Endothelial cell of umbilical vein (primary cell): ENCODE measurements at places on chromosomes 4 and X. TPM values are rescaled to one million over a fixed set of nuclear protein-coding genes. Genes with fewer than 3 reads are reported as not detected.
A peak's percentile ranks its signal among the peaks of the same experiment; 100 is the strongest.

DNA sequence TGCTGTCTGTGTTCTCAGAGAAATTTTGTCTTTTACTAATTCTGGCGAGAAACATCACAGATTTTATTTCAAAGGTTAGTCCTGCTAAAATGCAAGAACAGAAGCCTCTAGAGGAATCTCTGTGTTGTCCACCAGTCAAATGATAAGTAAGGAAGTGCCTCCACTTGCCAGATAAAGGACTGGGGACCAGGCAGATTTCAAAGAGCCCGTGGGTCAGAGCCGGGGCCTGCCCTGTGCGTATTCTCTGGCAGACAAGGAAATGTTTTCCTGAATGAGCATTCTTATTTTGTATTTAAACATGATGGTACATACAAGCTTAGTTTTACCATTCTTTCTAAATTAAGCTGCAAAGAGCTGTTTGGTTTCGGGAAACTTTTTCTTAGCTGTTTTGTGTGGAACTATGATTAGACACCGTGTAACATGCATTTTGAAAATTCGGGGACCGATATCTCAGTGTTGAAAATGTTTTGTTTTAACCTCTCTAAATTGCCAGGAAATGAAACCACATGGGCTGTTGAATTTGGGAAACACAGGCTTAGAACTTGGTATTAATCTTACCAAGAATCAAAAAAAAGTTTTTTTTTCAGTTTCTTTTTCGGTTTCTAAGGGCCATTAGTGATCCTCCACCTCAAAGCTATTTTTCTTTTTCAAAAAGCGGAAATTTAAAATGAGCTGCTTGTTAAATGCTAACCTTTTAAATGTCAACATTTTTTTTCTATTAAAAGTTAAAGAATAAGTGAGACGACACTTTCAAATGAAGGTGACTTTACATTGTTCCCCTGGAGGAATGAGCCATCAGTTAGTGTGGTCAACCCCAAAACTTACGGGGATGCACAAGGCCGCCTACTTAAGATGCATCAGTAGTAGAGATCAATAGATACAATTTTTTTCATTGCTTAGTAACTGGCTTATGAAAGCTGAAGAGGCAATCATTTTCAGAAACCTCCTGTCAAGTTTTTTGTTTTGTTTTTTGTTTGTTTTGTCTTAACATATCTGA, 89.6 kb upstream of the MTM1 start:
- no peaks in the 10 kb centered on the region for H3K4me1 ChIP-seq
- H3K27me3 ChIP-seq = no peaks in the 10 kb centered on the region
- H3K4me3 ChIP-seq = no peak overlapping the region
- DNase-seq = no peak
- H3K27ac ChIP-seq = no peak overlapping the region

- H3K4me1 ChIP-seq = no peaks in the 10 kb centered on the region
- no peak for DNase-seq
- no peaks in the 10 kb centered on the region for H3K27me3 ChIP-seq
- H3K27ac ChIP-seq = no peak overlapping the region
- H3K4me3 ChIP-seq = no peak overlapping the region
These were observed 33.6 kb downstream of the SETD7 start for GRCh38 chr4:139522457-139522856.

DNA sequence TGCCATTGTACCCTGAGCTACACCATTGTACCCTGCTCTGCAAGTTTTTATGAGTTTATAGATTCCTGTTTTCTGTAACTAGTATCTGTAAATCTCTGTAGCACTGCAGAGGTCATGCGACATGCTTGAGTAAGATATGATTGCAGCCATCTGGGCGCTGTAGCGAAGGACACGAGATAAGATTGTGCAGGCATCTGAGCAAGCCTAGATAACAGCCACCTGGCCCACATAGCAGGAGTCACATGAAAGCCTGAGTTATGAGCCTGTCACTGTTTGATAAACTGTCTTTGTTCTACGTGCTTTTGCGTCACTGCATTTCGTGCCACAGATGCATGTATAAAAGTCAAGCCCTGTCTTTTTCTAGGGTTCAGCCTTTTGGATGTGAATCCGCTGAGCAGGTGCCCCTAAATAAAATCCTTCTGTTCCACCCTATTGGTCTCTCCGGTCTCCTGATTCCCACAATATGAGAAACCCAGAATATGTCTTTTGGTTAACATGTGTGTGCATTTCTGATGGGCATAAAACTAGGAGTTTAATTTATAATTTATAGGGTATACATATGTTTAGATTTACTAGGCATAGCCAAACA, 327.6 kb upstream of the MAOA start:
- H3K27ac ChIP-seq = no peak overlapping the region
- no peak for DNase-seq
- H3K4me1 ChIP-seq = no peaks in the 10 kb centered on the region
- H3K36me3 ChIP-seq = no peaks in the 10 kb centered on the region
- no peak overlapping the region for H3K4me3 ChIP-seq
- no peaks in the 10 kb centered on the region for H3K27me3 ChIP-seq

GRCh38 chr4:17163156-17163771, 264.8 kb upstream of the LDB2 start:
- H3K27me3 ChIP-seq = no peaks in the 10 kb centered on the region
- H3K36me3 ChIP-seq = no peaks in the 10 kb centered on the region
- no peak overlapping the region for H3K4me3 ChIP-seq
- no peak for DNase-seq
- no peaks in the 10 kb centered on the region for H3K4me1 ChIP-seq

GRCh38 chr4:151962138-151962823, 201.5 kb upstream of the GATB start:
- H3K4me1 ChIP-seq = no peaks in the 10 kb centered on the region
- DNase-seq = no peak
- H3K4me3 ChIP-seq = no peak overlapping the region
- H3K27me3 ChIP-seq = no peaks in the 10 kb centered on the region
- no peaks in the 10 kb centered on the region for H3K36me3 ChIP-seq
- H3K27ac ChIP-seq = no peak overlapping the region

DNA sequence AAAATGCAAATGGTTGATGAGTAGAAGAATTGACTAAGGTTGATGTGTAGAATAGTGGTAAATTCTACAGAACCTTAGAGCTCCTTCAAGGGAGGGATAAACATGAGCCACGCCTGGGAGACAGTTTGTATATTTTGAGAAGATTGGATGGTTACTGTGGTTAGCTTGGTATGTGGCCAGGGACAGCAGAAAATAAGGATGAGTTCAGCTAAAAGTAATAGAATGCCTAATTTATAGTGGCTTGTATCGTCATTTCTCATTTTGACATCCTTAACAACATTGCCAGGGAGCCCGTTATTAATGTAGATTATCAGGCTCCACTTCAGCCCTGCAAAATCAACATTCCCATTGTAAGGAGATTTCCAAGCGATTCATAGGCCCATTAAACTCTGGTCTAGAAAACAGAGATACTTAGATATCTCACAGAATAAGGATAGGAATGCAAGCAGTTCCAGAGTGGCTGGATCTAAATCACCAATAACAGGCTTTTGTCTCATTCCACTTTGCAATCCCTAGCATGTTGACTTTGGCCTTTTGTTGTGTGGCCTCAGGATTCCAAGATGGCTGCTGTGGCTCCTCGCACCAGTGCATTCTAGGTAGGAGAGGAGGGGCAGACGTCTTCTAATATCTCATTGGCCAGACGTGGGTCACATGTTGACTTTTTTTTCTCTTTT, 6.4 kb upstream of the PTTG2 start:
- H3K27ac ChIP-seq = no peak overlapping the region
- H3K4me3 ChIP-seq = no peak overlapping the region
- DNase-seq = no peak
- no peaks in the 10 kb centered on the region for H3K27me3 ChIP-seq
- no peaks in the 10 kb centered on the region for H3K36me3 ChIP-seq
- peaks cover 4% of the 10 kb centered on the region for H3K4me1 ChIP-seq

DNA sequence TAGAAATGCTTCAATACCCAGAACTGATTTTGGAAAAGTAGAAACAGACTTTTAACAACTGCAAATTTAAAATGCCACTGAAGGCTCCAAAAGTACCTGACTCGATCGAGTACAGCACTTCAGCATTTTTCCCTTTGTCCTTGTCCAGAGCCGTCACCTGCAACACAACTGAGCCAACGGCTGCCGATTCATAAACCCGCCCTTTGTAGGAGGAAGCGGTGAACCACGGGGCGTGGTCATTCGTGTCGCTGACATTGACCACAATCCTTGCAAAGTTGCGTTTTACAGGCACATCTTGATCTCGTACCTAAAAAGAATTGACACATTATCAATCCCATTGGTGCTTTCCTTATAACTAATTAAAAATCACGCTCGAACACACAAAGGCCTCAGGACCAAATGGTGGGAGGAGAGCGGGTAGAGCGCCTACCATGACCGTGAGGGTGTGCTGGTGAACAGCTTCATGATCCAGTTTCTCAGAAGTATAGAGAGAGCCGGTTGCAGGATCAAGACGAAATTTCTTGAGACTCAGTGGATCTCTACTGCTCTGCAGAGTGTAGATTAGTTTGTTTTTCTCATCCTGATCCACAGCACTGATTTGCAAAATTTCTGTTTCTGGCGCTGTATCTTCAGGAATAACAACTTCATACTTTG, 72.8 kb upstream of the MTNR1A start:
- no peaks in the 10 kb centered on the region for H3K4me1 ChIP-seq
- no peak overlapping the region for H3K27ac ChIP-seq
- H3K27me3 ChIP-seq = no peaks in the 10 kb centered on the region
- no peak overlapping the region for H3K4me3 ChIP-seq
- H3K36me3 ChIP-seq = no peaks in the 10 kb centered on the region
- DNase-seq = no peak

DNA sequence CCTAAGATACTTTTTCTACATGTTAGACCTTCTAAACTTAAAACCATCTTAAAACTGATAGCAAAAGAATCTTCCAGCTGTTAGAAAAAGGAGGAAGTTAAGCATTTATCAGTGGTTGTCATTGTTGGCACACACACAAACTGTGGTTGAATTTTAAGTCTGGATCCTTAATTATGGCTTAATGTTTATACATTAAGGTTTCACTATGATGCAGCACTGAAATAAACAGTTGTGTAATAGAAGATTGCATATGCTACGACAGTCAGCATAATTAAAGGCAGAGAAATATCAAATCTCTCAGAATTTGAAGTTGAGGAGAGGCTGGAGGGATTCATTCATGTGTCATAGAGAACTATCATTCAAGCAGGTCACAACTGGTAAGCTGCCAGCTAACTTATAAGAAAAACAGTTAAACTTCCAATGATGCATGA, 32.3 kb downstream of the ADGRA3 start:
- H3K4me1 ChIP-seq = no peaks in the 10 kb centered on the region
- no peak overlapping the region for H3K27ac ChIP-seq
- no peak for DNase-seq
- H3K4me3 ChIP-seq = no peak overlapping the region

GRCh38 chr4:187118602-187119120, 395.0 kb upstream of the FAT1 start:
- H3K27me3 ChIP-seq = no peaks in the 10 kb centered on the region
- no peak overlapping the region for H3K27ac ChIP-seq
- H3K4me3 ChIP-seq = no peak overlapping the region
- no peaks in the 10 kb centered on the region for H3K36me3 ChIP-seq
- DNase-seq = no peak
- H3K4me1 ChIP-seq = no peaks in the 10 kb centered on the region

- H3K4me1 ChIP-seq = no peaks in the 10 kb centered on the region
- no peak overlapping the region for H3K4me3 ChIP-seq
- no peaks in the 10 kb centered on the region for H3K27me3 ChIP-seq
- H3K36me3 ChIP-seq = no peaks in the 10 kb centered on the region
These were observed 64.8 kb upstream of the RBPJ start for GRCh38 chr4:26255989-26256388.

GRCh38 chr4:98905839-98906238, 23.1 kb downstream of the EIF4E start:
- H3K27ac ChIP-seq = no peak overlapping the region
- no peaks in the 10 kb centered on the region for H3K27me3 ChIP-seq
- H3K4me3 ChIP-seq = no peak overlapping the region
- DNase-seq = no peak
- peaks cover 18% of the 10 kb centered on the region for H3K4me1 ChIP-seq

DNA sequence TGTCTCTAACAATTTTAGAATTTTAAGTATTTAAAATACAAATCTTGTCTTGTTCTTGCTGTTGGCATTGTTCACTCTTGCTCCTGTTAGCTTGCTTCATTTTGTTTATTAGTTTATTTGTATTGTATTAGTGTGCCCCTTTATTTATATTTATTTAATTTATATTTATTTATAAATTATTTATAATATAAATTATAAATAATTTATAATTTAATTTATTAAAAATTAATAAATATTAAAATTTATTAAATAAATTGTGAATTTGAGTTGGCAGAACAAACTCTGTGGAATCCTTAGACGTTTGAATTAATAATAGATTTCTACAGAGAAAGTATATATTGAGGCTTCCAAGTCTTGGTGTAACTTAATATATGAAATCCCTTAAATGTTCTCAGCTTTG, 331.4 kb downstream of the SPOCK3 start:
- DNase-seq = no peak
- H3K4me3 ChIP-seq = no peak overlapping the region
- H3K27me3 ChIP-seq = no peaks in the 10 kb centered on the region
- H3K4me1 ChIP-seq = no peaks in the 10 kb centered on the region

GRCh38 chr4:107404591-107405300, 315.3 kb downstream of the PAPSS1 start:
- H3K27me3 ChIP-seq = no peaks in the 10 kb centered on the region
- no peak overlapping the region for H3K27ac ChIP-seq
- H3K4me1 ChIP-seq = no peaks in the 10 kb centered on the region
- H3K36me3 ChIP-seq = no peaks in the 10 kb centered on the region
- no peak overlapping the region for H3K4me3 ChIP-seq

DNA sequence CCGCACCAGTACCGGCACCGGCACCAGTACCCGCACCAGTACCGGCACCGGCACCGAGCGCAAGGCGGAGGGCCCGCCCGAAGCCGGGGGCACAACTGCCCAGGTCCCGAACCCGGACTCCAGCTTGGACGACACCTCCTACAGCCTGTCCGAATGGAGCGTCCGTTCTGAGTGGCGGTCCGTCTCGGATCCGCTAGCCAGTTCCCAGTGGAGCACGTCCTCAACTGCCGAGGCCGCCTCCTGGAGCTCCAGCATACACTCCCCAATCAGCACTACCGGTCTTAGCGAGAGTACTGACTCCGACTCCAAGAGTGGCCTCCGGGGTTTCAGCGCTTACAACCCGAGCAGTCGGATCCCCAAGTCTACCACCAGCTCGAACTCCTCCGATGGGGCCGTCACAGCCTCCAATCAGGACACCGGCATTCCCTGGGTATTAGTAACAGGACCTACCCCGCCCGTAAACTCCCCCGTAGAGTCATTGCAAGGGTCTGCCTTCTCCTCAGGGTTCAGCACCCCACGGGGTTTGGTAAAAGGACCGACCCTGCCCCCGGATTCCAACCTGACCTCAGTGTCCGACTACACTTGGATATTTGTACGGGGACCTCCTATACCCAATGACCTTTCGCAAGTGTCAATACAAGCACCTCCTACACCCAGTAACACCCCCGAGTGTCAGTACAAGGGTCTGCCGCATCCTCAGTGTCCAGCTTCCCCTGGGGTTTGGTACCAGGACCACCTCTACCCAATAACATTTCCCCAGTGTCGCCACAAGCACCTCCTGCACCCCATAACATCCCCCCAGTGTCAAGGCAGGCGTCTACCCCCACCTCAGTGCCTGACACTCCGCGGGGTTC, 721 bp upstream of the MAOA start:
- no peaks in the 10 kb centered on the region for H3K4me1 ChIP-seq
- no peaks in the 10 kb centered on the region for H3K36me3 ChIP-seq
- H3K27ac ChIP-seq = peak overlapping the region; percentile 95
- peak; percentile 36 for DNase-seq
- peak overlapping the region; percentile 42 for H3K4me3 ChIP-seq

TMEM184C gene
- 27.1 and 29.2 TPM in 2 replicates for total RNA-seq

ADH7 gene
- total RNA-seq = not detected in 2 replicates

FAM47B gene
- not detected in 2 replicates for total RNA-seq

RHOXF2B gene
- not detected in 2 replicates for total RNA-seq

DRD5 gene
- total RNA-seq = not detected in 2 replicates

ALG13 gene
- total RNA-seq = 37.9 and 38.2 TPM in 2 replicates

RAI2 gene
- total RNA-seq = 0.25 and 0.91 TPM in 2 replicates

TRIM61 gene
- 0.22 TPM in 1 of 2 replicates, not detected in the other for total RNA-seq

ARMCX2 gene
- total RNA-seq = 75.2 and 103 TPM in 2 replicates

HSD17B13 gene
- not detected in 2 replicates for total RNA-seq
